ENCODE measurements at places on chromosomes 12 and 14. TPM values are rescaled to one million over a fixed set of nuclear protein-coding genes. Genes with fewer than 3 reads are reported as not detected.

The MSRB3 gene
- 16.1 TPM for total RNA-seq

The HSPB8 gene
- total RNA-seq: 36.4 TPM

The SPX gene
- 1.1 TPM for total RNA-seq

The PPM1H gene
- total RNA-seq: 1.6 TPM

The YBX3 gene
- 262 TPM for total RNA-seq

DNA sequence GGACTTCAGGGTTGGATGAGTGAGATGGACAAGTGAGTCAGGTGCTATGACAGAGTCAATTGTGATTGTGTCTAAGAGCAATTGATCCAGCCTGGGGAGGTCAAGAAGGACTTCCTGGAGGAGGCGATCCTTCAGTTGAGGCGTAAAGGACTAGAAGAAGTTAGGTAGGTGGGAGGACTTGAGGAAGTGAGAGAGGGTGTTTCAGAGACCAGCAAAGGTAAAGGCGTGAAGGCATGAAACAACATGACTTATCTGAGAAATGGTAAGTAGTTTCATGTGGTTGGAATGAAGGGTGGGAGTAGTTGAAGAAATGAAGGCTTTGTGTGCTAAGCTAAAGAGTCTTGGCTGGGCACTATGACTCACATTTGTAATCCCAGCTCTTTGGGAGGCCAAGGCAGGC, 48.9 kb upstream of the PPP1CC start:
- no peak for DNase-seq

GRCh38 chr12:11765817-11766794, 116.6 kb downstream of the ETV6 start:
- DNase-seq: no peak

GRCh38 chr12:93325855-93326254, 51.9 kb upstream of the NUDT4 start:
- no peak for DNase-seq

- DNase-seq: peak; percentile 28
Measured at GRCh38 chr14:52553002-52553670, 500 bp downstream of the GPR137C start.

DNA sequence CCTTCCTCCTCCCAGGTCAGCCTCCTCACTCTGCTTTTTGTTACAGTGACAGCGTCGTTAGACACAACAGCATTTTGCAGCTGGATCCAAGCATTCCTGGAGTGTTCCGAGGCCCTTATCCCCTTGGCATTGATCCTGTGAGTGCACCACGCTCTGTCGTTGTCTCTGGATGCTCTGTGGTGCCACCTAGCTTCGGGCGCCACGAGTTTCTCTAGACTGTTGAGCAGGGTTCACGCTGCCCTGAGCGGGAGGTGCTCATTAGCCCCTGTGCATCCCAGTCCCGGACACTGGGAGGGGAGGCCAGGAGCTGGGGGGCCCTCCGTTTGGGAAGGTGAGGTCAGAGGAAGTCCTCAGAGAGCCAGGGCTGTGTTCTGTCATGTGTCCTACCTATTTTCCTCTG, 17.3 kb upstream of the DNAH10 start:
- no peak for DNase-seq

DNA sequence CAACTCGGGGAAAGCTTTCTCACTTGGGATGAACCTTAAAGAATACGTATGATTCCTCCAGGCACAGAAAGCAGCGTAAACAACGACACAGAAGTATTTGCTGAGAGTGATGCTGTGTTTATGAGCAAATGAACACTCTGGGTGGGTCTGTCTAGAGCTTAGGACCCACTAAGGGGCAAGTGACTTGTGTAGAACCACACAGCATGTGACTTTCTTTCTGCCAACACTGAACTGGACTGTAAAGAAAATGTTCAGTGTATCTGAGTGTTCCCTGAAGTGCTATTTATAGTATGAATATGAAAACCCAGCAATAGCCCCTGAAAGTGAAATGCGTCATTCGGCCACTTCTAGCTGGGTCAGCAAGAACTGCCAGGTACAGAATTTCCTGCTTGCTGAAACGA, 78.5 kb downstream of the ST8SIA1 start:
- no peak for DNase-seq
